ENCODE measurements at places on chromosomes 2 and 18.

DNA sequence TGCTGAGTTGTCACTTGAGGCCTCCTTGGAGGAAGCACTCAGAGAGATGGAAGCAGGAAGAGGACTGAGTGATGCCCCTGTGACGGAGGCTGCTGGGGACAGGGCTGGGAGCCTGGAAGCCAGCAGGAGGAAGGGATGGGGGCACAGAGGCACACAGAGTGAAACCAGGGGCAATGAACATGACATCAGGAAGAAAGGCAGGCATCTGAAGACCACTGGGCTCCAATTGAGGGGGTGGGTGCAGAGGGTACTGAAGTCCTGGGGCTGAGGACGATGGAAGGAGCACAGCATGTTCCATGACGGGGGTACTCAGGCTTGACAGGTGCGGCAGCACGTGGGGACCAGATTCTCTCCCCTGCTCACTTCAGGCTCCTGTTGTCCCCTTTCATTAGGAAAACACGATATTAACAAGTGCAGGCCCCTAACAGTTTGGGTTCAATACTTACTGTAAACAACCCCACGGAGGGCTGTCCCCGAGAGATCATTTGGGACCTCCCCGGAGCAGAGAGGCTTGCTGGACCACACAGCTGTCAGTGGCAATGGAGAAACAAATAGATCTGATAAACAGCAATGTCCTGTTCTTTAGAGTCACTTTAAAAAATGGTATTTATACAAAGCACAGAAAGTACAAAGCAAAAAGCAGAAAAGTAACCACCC is 8.7 kb downstream of the INPP5D start:
- no peak for DNase-seq

DNA sequence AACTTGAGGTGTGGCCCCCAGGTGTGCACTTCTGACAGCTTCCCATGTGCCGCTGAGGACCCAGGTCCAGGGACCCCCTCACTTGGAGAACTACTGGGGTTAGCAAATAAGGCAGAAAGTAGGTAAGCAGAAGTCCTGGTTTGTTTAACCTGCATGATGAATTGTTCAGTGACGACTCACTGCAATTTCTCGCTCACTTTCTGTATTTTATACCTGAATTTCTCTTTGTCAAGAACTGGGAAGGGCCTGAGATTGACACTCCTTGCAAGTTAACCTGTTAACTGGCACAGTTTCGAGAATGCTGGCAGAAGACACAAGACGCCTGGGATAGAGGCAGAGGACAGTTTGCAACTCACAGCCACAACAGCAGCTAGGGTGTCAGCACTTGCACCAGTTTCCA is 164.5 kb upstream of the NCK2 start:
- DNase-seq = no peak

DNA sequence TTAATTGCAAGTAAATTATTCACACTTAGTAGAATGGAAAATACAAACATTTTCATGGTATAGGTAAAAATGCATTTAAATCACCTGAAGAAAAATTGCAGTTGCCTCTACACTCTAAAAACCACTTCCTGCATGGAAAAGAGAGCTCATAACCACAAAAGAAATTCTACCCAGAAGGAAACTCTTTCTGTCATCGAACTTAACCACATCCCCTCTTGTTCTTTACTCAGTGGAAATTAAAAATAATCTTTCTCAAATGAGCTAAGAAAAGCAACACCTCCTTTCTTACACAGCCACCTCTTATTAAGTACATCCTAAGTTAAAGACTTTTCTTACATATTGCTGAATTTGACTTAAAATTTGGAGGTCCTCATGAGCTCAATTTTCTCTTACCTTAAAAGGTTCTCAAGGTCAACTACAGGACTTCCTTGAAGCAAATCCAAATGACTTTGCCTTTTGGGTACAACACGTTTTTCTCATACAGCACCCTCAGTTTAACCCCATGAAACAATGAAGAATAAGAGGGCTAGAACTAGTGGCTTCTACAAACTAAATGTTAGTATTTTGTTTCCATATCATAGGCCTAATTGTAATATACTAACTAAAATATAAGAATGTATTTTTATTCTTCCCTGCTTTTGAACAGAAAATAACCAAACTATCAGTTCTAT is 109.1 kb upstream of the CRIM1 start:
- DNase-seq = no peak

GRCh38 chr2:207491956-207492355 is 37.8 kb upstream of the CREB1 start:
- no peak for DNase-seq

- no peak for DNase-seq
Observed at GRCh38 chr2:75592888-75593287, 32.1 kb upstream of the EVA1A start.

Data from neural progenitor cell (in vitro differentiated cells).